Thoracic aorta (tissue), 2 donors: ENCODE measurements at places on chromosomes 16 and 17. TPM values are rescaled to one million over a fixed set of nuclear protein-coding genes. Genes with fewer than 3 reads are reported as not detected.

SLC7A6OS gene
- total RNA-seq, result 22.6 TPM

PMFBP1 gene
- total RNA-seq, result 0.21 TPM

GRCh38 chr17:1029196-1029921, 32.4 kb downstream of the TIMM22 start:
- peak; percentile 54 for DNase-seq

- no peak for DNase-seq
Observed at GRCh38 chr17:8563024-8563776, 67.3 kb downstream of the MYH10 start.

GRCh38 chr16:85991425-85991824, 92.5 kb downstream of the IRF8 start:
- DNase-seq, result no peak

RPS6KB1 gene
- 62.6 TPM for total RNA-seq

RNF43 gene
- 0.49 TPM for total RNA-seq

DNA sequence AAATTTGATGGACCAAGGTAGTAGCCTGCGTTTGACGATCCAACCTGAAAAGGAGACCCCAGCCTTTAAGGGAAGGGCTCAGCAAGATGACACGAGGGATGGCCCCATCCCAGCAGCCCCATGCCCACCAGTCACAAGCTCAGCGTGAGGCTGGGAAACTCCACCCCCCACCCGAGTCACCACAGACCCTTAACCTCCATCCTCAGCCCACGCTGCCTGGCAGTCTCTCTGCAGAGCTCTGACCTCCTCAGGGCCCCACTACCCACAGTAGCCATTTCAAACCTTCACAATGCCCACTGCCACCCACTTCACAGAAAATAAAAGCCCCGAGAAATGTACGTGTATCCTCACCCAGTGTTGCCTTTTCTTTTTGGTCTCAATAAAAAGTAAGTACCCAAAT, 18.7 kb downstream of the USP36 start:
- DNase-seq, result no peak

GRCh38 chr17:77580531-77581270, 377.8 kb upstream of the TNRC6C start:
- DNase-seq, result no peak

- no peak for DNase-seq
Observed at GRCh38 chr16:85867189-85867588, 31.8 kb upstream of the IRF8 start.

DNA sequence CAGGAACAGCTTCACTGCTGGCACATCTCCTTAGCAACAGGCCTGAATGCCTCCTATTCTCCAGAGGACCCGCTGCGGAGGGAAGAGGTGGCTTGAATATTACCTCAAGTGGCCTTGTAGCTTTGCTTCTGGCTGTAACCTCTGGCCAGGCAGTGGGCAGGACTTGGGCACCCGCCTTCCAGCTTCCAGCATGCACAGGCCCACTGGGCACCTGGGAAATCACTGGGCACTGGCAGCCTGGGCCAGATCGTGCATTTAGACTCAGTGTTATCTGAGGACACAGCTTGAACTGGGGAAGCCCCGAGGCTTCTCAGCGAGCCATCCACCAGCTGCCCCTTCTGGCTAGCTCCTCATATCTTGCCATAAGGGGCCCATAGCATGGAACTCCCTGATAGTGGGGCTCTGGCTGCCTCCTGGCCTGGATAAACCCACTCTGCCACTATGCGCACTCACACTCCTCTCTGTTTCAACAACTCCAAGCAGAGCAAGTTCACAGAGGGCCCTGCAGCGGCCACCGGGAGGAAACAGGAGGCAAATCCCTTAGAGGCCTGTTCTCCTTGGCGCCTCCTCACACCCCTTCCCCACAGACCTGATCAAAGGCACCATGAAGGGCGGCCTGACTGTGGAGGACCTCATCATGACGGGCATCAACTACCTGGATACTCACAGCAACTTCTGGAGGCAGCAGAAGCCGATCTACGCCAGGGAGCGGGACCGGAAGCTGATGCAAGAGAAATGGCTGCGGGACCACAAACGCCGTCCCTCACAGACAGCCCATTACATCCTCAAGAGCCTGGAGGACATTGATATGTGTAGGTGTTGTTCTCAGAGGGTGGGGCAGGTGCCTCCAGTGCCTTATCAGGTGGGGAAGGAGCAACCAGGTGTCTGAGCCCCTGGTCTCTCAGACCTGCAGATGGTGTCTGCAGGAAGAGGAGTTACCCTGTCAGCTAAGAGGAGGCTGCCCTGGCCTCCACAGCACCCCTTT, 7.8 kb downstream of the ODAD4 start:
- no peak for DNase-seq

GRCh38 chr16:89037261-89038152, 56.1 kb upstream of the ACSF3 start:
- no peak for DNase-seq

GRCh38 chr16:64159976-64160375, 961.9 kb downstream of the CDH11 start:
- DNase-seq, result no peak

CES3 gene
- 0.63 TPM for total RNA-seq

- no peak for DNase-seq
Observed at GRCh38 chr17:42608305-42609181, 631 bp downstream of the RETREG3 start.

DNA sequence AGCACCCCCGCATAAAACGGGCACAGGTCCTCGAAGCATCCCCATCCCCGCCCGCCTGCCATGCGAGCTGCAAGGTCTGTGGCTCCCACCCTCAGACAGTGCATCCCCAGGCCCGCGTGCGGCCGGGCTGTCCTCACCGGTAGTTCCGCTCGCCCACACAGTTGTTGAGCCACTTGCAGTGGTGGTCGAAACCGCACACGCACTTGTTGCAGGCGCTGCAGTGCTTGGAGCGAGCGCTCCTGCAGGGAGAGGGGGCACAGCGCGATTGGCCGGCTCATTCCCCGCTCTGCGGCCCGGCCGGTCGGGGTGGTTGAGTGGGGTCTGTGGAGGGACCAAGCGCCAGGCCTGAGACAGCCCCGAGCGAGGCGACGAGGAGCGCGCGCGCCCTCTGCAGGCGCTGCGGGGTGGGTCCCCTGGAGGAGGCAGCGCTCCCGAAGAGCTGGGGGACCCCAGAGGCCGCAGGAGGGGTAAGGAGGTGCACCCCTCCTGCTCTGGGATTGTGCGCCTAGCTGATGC, 6.0 kb upstream of the TPPP3 start:
- DNase-seq, result no peak

MFAP4 gene
- total RNA-seq, result 501 TPM

- DNase-seq, result no peak
Observed at GRCh38 chr16:88634994-88635670, 3.2 kb upstream of the IL17C start.

BAIAP2 gene
- 9.9 TPM for total RNA-seq

DNA sequence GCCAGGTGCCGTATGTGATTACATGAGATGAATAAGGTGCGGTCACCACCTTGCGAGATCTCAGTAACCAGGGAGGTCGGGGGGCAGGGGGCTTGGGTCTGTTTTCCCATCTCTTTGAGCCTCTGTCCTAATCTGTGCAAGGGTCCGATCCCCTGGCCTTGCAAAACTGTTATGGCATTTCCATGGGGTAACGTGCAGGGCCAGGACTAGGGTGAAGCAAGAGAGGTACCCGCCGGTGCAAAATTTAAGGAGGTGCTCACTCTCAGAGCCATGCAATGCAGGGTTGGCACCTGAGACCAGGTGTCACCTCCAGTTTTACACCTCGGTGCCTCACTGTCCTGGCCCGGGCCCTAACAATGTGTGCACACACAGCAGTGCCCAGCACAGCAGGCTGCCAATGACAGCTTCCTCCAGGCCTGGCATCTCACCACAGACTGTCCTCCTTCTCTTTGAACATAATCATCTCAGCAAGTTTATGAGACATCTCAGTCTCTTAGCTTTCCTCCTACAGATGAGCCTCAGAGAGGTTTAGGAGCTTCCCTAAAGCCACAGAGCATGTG, 43.6 kb downstream of the C16orf95 start:
- no peak for DNase-seq

TNFRSF13B gene
- total RNA-seq, result not detected

KRT25 gene
- not detected for total RNA-seq

DNA sequence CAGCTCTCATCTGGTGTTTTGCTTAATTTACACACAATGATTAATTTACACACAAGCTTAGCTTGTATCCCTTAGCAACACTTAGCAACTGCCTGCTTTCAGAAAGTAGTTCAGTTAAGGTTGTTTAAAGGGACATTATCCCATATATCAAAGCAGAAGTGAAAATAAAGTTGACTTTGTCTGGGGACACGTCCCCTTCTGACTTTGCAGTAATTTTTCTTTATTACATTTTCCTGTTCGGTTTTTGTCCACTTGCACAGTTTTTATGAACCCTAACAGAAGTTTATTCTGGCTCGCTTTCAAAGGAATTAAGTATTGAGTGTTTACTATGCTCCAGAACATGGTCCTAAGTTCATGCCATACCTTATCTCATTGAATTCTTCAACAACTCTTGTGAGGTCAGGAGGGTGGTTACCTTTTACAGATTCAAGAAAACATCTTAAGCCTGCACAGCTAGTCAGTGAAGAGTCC, 41.5 kb downstream of the ARHGAP44 start:
- DNase-seq, result no peak

GRCh38 chr16:24966634-24967033, 48.5 kb downstream of the ARHGAP17 start:
- DNase-seq, result no peak

ABCC11 gene
- not detected for total RNA-seq

KRT28 gene
- total RNA-seq, result not detected

IL17C gene
- total RNA-seq, result not detected

DNA sequence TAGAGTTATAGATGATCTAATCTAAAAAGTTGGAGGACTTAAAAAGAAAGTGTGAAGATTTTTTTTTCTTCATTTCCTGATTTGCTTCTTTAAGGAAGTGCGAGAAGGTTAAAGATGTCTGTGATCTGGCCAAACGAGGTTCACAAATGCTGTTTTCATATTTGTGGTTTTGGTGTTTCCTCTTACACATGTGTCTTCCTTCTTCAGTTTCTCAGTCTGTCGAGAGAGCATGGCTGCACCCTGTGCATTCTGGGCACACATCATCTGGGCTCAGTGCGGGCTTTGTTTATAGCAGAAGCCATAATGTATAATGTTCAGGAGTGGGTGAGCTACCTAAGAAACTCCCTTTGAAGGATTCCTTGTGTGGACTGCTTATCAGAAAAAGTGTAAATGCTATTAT, 260.4 kb upstream of the TBX2 start:
- DNase-seq, result no peak

ELP5 gene
- 15.8 TPM for total RNA-seq

DNA sequence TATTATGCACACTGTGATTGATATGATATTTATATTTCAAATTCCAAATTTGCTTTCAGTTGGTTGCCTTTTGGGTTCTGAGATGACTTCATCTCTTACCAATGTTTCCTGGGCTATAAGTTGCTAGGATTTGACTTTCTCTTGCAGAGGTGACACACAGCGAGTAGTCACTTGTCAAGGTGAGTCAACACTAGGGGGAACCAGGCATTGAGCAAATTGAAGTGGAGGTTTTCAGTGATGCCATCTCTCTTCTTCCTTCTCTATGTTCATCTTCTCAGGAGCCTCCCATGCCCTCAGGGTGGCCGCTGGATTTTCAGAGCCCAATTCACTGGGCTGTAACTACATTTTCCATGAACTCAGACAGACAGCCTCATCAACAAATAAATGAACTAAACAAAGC, 6.0 kb upstream of the CPD start:
- no peak for DNase-seq

DNA sequence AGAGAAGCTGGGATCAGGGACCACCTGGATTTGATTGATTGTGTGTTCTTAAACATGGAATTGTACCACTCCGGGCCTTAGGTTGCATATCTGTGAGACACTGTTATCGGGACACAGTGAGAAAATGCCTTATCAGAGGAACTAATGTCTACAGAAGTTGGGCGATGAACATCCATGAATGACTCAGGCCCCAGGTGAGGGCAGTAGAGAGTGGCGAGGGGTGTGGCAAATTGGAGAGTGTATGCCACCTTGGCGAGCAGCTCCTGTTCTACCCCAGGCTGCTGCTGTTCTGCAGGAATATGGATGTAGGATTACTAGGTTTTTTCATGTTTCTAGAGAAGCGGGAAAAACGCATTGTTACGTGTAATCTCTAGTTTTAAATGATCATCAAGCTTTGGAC, 38.8 kb downstream of the CLEC16A start:
- no peak for DNase-seq

PYDC1 gene
- total RNA-seq, result not detected

DNA sequence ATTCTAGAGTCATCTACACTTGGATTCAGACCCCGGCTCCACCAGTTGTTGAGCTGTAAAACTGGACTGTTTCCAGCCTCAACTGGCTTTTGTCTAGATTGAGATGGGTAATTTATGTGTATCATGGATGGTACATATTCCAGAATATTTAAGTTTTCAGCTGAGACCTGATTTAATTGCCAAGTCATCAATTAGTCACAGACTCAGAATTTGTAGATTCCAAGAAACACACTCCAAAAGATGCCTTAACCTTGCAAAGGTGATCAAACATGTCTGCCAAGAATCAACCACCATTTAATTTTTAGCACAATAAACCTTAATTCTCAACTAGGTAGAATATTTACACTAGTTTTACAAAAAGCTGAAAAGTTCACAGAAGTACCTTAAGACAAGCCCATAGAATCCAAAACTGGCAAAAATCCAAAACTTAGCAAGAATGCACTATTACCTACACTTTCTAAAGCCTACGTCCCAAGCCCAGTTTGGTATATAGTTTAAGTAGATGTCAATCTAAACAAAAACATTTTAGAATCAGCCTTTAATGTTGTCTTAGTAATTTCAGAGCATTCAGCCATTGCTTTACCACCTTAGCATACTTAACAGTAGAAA, 17.7 kb downstream of the SIAH1 start:
- no peak for DNase-seq

DNA sequence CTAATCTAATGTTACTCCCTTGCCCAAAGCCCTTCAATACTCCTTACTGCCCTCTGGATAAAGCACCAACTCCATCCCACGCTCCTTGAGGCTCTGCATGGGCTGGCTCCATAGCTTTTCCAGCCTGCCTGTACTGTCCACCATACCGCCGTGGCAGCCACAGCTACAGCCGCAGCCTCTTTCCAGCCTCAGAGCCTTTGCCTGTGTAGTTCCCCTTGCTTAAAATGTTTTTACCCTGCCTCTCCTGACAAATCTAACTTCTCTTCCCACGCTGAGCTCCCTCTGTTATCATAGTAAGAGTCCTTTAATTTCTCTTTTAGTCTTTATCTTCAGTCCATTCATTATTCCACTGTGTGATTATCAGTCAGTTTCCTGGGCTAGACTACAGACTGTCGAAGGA, 22.0 kb downstream of the TEX14 start:
- no peak for DNase-seq

GPR179 gene
- not detected for total RNA-seq

- no peak for DNase-seq
Observed at GRCh38 chr17:72576289-72576759, 455.5 kb downstream of the SOX9 start.

GRCh38 chr16:30152517-30152916, 29.5 kb upstream of the MAPK3 start:
- no peak for DNase-seq
